ENCODE measurements at places on chromosomes 3 and 15.

- peak; percentile 95 for DNase-seq
Measured at GRCh38 chr3:136751316-136752171, 634 bp downstream of the STAG1 start.

DNA sequence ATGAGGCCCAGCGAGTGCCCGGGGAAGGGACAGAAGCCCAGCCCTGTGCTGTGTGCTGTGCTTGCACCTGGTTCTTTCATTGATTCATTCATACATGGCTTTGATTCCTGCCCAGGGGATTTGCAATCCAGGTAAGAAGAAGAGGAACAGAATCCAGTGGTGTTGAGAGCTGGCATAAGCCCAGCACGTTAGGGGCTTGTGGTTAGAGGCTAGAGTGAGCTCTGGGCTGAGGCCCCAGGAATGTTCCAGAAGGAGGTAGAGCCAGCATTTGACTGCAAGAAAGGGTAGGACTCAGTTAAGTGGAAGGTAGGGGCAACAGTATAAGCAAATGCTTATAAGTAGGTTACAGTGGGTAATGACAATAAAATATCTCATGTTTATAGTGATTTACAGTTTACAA lies 2.3 kb downstream of the VWA5B2 start:
- peak; percentile 35 for DNase-seq

GRCh38 chr15:93027413-93027812 lies 61.6 kb downstream of the RGMA start:
- no peak for DNase-seq

DNA sequence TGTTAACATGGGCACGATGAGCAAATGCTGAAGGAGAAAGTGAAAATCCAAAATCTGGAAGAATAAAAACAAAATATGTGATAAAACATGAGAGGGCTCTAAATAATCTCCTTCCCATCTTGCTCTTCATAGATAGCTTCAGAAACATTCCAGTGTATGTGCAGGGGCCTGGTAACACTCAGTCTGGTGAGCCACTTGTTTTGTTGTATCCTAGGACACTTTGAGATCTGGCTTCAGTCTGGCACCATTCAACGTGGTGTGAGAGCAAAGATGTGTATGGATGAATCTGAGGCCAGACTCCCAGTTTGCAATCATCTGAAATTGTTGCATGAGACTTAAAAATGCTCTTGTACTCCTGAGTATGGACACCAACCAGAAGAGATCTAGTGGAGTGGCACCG lies 337.2 kb upstream of the ZNF385D start:
- no peak for DNase-seq

GRCh38 chr3:46938118-46938517 lies 38.4 kb downstream of the CCDC12 start:
- no peak for DNase-seq

- DNase-seq, result no peak
Measured at GRCh38 chr3:155147588-155147987, 67.5 kb downstream of the MME start.

DNA sequence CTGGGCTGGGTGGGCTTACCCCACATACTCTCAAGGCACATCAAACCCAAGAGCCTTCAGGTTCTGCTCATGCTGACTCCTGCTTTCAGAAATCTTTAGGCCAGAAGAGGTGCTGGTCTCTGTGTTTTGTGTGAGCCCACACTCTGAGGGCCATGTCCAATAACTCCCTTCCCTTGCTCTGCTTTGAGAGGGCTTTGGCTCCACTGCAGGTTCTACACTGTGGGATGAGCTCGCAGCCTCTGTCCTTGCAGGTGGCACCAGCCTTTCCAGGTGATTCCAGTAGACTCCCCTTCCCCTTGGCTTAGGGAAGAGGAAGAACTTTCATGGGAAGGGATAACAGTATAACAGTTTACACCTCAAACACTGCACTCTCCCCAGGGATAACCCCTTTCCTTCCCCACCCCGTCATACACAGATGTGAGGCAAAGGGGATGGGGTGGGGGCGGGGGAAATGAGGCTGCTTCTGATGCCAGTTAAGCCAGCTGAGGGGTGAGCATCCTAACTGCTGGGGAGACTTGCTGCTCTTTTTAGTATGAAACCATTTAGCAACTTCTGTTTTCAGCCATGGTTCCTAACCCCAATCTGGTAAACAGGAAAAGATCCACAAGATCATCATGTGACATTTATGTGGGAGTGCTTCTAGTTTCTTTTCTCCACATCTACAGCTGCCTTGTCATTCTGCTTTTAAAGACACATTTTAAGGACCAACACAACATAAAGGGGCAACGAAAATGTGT lies 262.4 kb downstream of the SLC9A9 start:
- no peak for DNase-seq

GRCh38 chr3:32432711-32433530 lies 41.3 kb downstream of the CMTM7 start:
- DNase-seq, result no peak

GRCh38 chr15:59230531-59231055 lies 23.9 kb downstream of the LDHAL6B start:
- no peak for DNase-seq

DNA sequence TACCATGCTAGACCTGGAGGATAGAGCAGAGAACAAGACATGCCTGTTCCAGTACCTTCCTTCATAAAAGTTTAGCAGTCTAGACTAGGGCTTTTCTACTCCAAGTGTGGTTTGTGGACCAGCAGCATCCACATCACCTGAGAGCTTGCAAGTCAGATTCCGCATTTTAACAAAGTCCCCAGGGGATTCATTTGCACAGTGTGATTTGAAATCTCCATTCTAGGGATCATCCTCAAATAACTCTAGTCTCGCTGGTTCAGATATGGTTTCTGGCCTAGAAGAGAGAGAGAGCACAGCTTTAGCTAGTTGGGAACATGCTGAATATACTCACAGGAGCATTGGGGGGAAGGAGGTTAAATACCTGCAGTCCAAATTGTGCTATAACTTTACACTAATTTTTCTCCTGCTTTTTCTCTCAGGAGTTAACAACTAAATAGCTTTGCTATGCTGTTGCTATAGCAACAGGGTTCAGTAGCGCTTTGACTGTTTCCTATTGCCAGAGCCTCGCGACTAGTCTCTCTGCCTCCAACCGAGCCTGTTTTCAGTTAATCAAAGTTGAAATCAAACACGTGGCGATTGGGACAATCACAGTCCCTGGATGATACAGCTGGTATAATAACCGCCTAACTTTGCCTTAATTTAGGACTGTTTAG lies 64.0 kb upstream of the RASGRF1 start:
- DNase-seq, result no peak

GRCh38 chr3:4492208-4493013 lies 737 bp upstream of the ITPR1 start:
- peak; percentile 13 for DNase-seq

DNA sequence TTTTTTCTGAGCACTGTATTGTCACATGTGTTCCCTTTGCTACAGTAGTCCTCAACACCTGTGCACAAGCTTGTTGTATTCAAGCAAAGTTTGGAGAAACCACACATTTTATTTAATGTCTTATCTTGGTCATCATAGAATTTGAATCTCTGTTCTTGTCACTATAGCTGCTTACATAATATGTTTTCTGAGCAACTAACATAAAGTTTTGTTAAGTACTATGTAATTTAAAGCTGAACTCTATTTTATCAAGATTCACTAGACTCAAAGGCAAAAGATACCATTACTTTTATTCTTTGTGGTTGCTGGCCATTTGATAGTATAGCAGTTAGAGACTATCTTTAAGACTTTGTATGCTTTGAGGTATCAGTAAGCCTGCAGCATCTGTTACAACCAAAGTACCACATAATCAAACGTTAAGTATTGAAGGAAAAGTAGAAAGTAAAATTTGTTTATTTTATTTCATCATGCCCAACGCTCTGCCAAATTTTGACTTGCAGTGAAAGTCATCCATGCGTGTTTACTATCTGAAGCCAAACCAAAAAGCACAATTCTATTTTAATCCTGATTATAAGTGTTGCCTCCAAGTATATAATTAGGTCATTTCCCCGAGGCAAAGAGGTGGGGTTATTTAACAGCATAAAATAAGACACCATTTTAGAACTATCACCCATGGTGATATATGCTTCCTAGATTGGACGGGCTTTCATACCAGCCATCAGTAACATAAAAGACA lies 10.3 kb upstream of the ABHD10 start:
- DNase-seq, result peak; percentile 88

DNA sequence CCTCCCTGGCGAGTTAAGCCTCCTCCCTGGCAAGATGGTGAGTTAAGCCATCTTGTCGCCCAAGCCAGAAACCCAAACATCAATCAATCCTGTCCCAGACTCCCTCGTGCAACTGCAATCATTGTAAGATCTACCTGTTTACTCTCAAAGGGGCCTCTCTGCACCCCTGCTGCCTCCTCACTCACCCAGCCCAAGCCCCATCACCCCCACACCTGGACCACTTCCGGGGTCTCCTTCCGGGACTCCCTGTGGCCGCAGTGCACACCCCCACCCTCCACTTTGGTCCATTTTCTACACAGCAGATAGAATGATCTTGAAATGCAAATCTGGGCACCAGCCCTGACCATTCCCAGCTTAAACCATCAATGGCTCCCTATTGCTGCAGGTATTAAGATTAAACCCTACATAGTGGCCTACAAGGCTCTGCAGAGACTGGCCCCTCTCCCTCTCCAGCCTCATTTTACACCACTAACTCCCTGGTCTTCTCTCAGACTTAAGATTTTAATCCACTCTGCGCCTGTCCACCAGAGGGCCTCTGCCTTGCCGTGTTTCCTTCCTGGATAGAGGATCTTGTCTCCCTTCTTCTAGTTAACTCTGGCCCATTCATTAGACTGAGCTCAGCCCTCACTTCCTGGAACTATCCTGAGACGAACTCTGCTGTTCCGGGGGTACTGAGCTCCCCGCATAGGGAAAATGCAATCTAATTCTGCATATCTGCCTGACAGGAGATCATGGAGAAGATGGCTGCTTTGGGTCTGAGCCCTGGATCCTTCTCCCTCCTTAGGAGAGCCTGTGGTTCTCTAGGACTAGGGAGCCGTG lies 41.9 kb upstream of the SLC6A1 start:
- no peak for DNase-seq

- peak; percentile 2 for DNase-seq
Measured at GRCh38 chr15:92709110-92709790, 53.7 kb upstream of the FAM174B start.

GRCh38 chr15:95131131-95131556 lies 899.8 kb downstream of the MCTP2 start:
- DNase-seq, result peak; percentile 1

DNA sequence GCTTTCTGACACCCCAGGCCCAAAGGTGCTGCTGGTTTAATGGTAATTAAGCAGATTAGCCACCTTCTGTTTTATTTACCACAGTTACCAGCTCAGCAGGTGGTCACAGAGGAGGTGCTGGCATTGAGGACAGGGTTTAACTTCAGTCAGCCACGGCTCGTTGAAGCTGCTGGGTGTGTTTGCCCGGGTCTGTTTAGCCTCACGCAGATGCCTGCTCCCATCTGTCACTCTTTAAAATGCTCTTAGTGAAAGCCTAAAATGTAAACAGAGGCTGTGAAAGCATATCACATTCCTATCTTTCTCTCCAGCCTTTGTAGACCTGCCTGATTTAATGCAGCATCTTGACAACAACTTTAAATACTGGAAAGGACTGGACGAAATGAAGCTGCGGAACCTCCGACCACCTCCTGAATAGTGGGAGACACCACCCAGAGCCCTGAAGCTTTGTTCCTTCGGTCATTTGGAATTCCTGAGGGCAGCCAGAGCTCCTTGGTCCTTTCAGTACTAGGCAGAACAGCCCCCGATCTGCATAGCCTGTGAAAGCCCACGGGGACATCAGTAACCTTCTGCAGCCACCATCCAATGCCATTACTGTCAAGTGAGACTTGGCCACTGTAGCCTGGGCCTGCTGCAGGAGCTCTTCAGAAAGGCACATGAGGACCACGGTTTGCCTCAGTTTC lies 156.0 kb downstream of the PDE8A start:
- peak; percentile 39 for DNase-seq

DNA sequence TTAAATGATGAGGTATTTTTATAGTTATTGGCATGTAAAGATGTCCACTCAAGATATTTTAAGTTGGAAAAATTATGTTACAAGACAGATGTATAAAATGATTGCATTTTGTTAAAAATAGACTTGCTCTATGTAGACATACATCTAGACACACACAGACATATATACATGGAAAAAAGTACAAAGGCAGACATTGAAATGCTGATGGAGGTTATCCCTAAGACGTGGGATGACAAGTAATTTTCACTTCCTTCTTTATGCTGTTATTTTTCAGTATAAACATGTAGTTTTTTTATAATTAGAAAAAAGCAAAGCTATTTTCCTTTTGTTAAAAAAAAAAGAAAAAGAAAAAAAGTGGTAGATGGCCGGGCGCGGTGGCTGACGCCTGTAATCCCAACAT lies 7.2 kb downstream of the HOMER2 start:
- no peak for DNase-seq
